Activated CD4-positive, CD25-positive, alpha-beta regulatory T cell treated with anti-CD3 and anti-CD28 coated beads, Interleukin-2, amount 50 U/mL, for 24 hours (primary cell): ENCODE measurements at places on chromosomes 1 and 21.
A peak's percentile ranks its signal among the peaks of the same experiment; 100 is the strongest.

DNA sequence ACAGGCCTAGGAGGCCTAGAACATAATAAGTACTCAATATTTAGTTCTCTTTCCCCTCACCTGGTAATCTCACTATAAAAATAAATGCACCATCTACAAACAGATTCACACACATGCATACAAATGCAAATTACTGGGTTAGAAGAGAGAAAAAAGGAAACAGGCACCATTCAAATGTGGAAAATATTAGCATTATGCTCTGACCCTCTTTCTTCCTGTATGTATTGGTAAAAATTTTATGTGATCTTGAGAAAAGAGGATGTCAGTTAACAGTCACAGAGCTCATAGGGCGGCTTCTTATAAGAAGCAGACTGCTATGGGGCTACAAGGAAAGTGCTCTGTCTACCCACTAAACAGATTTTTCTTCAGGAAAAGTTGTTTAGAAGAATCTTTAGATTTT lies 565.4 kb downstream of the LMO4 start:
- ATAC-seq: no peak

GRCh38 chr1:77975386-77975785 lies 3.5 kb downstream of the FUBP1 start:
- peak; percentile 27 for ATAC-seq

GRCh38 chr1:61581251-61581650 lies 143.7 kb downstream of the TM2D1 start:
- no peak for ATAC-seq

- ATAC-seq: peak; percentile 55
These were observed 20.8 kb upstream of the SDC3 start for GRCh38 chr1:30929135-30929889.

DNA sequence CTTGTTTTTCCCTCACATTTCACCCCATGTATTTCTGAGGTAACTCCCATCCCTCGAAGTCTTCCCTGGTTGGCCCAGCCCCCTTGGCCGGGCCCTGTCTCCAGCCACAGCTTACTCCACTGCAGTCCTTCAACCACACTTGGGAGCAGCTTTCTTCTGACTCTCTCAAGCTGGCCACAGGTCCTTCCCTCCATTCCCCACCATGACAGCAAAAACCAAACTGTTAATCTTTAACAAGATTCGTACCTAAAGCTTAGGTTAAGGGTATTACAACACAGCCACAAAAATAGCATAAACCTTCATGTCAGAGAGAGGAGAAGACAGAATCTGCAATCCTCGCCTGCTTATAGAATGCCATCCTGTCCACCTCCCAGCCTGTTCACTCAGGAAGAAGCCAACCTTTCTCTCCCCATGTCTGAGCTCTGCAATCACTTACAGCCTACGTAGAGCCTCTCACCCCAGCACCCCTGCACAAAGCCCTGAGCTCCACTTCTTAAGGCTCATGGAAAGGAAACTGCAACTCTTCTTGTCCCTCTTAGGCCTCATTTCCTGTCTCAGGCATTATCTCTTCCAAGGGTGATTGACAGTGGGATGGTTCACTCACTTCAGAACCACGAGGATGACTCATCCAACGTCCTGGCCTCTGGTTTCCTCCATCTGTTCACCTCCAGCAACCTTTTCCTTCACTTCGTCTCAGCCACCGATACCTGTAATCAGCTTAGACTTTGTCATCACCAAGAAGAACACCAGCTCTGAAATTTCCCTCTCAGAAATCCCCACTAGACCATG lies 72.8 kb downstream of the CD2 start:
- ATAC-seq: peak; percentile 93

DNA sequence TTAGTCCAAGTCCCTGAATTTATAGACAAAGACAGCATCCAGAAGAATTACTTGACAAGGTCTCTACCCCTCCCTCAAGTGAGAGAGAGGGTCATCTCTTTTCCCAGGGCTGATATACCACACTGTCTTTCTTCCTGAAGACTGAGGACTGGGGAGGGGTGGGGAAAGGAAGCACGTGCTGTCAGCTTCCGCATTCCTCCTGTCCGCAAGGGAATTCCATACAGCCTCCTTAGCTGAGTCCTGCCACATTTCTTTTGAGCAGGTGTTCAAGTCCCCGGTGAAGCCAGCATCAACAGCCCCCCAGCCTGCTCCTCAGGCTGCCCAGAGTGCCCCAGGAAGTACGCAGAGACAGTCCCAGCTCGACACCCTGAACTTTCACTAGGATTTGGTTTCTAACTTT lies 34.2 kb downstream of the PCAT6 start:
- ATAC-seq: no peak

DNA sequence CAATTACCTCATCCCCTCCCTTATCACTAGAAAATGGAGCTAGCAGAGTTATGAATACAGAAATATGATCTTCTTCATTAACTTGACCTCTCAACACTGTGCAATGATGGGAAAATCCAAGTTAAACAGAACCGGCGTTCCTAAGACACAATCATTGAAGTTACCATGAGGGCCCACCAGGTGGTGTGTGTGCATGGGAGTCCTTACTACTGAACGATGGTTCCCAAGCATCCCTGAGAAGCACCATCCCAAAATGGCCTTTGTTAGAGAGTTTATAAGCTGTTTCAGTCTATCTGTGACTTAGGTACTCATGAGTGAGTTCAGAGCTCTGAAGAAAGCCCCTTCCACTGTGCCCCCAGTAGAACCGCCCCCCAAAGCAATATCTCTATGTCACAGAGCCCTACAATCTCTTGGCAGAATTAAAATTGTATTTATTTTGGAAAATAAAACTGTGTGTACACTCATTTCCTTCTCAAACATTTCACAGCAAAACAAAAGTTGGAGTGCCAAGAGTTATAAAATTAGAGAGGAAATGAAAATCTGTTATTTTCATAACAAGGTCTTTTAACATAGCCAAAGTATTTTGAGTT lies 56.8 kb downstream of the PLD5 start:
- no peak for ATAC-seq

DNA sequence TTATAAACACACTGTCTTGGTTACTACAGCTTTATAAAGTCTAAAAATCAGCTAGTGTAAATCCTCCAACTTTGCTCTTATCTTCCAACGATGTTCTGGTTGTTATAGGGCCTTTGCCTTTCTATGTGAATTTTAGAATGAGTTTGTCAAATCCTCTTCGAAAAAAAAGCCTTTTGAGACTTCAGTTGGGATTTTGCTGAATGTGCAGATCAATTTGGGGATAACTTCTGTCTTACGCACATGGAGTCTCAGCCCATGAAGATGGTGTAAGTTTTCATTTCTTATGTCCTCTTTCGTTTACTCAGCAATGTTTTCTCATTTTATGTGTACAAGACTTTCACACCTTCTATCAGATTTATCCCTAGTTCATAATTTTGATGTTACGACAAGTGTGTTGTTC lies 64.8 kb upstream of the ADARB1 start:
- ATAC-seq: no peak

DNA sequence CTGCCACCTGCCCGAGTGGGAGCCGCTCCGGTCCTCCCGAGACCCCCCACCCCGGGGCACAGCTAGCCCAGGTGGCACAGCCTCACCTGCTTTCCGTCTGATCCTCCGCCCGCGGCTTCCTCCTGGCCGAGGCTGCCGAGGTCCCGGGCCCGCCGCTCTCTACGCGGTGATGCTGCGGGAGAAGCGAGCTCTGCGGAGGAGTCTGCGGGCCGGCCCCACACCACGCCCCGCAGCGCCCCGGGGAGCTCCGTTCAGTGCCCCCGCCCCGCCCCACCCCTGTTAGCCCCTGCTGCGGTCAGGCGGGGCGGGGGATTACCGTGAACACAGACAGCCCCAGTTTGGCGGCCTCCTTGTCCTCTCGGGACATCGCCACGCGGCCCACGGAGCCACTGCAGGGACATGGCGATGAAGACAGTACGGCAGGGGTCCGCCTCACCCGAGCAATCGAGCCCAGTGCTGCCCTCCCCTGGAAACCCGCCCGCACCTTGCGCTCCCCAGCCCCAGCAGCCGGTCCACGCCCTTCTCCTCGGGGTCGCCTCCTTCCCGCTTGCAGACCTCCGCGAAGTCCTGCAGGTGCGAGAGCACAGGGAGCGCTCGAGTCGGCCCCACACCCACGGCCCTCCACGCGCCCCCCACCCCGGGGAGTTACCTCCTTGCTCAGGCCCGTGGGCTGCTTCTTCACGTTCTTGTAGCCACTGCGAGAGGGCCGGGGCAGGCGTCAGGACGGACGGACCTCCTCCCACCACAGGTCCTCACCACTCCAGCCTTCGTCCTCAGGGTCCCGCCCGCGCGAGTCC lies 933 bp downstream of the C1orf35 start:
- peak; percentile 50 for ATAC-seq

DNA sequence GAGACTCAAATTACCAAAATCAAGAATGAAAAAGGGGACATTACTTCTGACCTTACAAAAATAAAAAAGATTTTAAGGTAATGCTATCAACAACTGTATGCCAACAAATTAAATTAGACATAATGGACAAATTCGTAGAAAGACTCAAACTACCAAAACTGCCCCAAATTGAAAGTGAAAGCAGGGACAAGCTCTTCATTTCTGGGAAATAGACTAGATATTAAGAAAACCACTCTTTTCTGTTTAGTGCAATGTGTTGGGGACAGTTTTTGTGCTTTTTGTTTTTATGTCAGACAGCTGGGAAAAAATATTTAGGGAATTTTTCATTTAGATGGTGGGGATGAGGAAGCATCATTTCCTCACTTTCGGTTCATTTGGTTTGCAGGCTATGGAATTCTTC lies 4.9 kb upstream of the GBP1 start:
- ATAC-seq: no peak

DNA sequence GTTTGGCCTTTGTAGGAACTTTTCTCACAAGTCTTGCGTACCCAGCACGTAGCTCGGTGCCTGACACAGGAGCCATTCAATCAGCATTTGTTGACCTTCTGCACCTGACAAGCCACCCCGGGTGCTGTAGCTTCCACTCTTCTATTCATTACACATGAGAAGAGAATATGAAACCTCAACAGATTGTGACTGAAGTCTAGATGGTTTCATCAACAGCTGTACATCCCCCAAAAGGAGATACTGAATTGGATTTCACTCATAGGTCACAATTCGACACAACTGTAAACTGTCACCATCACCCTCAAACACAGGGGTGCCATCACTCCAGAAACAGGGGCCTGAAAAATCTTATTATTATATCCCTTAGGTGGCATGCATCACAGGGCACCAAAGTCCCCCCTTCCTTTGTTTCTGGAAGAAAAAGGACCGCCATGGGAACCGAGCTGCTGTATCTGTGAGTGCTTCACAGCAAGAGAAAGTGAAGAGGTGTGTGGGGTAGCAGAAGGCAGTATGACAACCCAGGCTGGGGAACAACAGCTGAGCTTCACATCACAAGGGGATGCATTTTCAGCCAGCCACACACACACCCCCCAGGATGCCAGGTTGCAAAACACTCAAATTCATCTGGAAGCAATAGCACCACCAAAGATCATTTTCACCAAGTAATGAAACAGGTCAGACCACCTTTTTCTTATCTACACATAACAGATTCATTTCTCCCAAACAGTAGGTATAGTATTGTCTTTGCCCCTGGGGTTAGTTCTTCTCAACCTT lies 225.7 kb downstream of the TOMM20 start:
- no peak for ATAC-seq

GRCh38 chr21:25385911-25386474 lies 221.3 kb downstream of the MRPL39 start:
- peak; percentile 32 for ATAC-seq

GRCh38 chr1:34066166-34066565 lies 98.9 kb downstream of the CSMD2 start:
- no peak for ATAC-seq

- no peak for ATAC-seq
These were observed 88.5 kb downstream of the RUNX3 start for GRCh38 chr1:24841593-24841992.

DNA sequence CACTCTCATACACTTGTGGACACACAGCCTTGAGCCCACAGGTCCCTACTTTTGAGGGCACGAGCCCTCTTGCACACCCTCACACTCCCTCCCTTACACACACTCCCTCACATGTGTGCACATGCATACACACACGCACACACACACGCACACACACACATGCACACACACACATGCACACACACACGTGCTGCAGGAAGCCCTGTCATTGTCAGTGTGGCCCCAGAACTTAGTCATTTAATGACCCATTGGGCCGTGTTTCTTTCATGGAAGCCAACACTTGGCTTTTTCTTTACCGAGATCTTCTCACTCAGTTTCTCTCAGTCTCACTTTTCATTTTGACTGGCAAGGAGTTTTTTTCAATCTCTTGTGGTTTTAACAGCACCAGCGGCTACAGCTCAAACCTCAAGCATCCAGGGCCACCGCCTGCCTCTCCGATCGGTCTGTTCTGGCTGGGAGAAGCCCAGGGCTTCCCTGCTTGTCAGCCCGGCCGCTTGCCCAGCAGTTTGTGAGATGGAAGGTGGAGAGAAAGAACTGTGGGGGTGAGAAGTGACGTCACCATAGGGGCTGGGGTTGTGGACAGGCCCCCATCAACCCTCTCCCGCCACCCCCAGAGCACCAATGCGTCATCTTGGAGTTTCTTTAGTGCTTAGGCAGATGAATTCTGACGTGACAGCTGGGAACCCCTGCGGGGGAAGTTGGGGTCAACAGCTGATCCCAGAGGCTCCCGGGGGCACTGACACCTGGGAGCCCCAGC lies 15.8 kb upstream of the TNFRSF8 start:
- peak; percentile 80 for ATAC-seq

- ATAC-seq: peak; percentile 81
These were observed 45.5 kb downstream of the CD46 start for GRCh38 chr1:207797229-207797973.

DNA sequence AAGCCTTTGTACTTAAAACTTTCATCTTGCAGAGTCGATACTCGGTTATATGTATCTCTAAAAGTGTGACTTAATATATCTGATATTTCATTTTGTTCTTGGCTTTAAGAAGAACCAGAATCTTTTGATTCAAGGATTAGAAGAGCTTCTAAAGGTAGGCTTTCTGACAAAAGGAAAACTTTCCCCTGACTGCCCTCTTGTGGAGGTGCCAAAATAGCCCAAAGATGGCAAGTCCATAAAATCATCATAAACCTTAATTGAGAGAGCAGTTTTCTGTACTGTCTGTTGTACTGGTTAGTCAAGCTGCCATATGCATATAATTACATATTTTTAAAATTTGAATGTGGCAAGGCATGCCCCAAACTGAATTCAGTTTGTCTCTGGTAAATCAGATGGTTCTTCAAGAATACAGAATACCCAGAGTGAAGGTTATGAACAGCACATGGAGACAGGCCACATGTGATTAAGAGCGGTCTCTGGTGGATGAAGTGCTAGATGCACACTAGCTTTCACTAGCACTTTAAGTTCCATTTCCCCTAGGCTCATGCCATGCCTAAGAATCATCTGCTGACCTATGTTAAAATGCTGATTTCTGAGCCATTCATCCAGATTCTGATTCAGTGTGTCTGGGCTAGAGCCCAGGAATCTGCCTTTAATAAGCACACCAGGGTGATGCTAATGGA lies 27.7 kb upstream of the ELAVL4 start:
- no peak for ATAC-seq

- no peak for ATAC-seq
These were observed 63.6 kb downstream of the KAZN start for GRCh38 chr1:14662116-14662515.
